ENCODE measurements at places on chromosomes 2 and 18.

- DNase-seq = no peak
Measured at GRCh38 chr2:149200109-149200520, 130.3 kb upstream of the LYPD6 start.

DNA sequence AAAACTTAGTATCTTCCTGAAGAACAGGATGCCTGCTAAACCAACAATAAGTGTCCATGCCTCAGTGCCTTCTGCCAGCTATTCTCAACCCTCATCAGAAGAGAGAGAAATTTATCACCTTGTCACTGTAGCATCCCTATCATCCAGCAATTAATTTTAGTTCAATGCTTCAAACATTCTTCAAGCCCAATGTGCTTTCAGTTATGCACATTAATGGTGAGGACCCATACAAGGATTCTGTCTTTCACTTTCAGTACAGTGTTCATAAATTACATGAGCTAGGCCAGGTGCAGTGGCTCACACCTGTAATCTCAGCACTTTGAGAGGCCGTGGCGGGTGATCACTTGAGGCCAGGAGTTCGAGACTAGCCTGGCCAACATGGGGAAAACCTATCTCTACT, 47.0 kb upstream of the MSH6 start:
- DNase-seq = no peak

GRCh38 chr18:50720325-50720674, 99.5 kb downstream of the MRO start:
- DNase-seq = no peak

- DNase-seq = peak; percentile 31
Measured at GRCh38 chr18:21241301-21242048, 557 bp upstream of the GREB1L start.

- no peak for DNase-seq
Measured at GRCh38 chr2:23901966-23902846, 24.7 kb downstream of the ATAD2B start.

GRCh38 chr18:48828691-48829442, 121.9 kb downstream of the SMAD7 start:
- DNase-seq = no peak

GRCh38 chr2:150140777-150141176, 346.7 kb downstream of the RND3 start:
- DNase-seq = no peak

- DNase-seq = no peak
Measured at GRCh38 chr2:23589739-23590138, 204.8 kb downstream of the KLHL29 start.

- DNase-seq = no peak
Measured at GRCh38 chr2:221596192-221596591, 24.1 kb upstream of the EPHA4 start.

DNA sequence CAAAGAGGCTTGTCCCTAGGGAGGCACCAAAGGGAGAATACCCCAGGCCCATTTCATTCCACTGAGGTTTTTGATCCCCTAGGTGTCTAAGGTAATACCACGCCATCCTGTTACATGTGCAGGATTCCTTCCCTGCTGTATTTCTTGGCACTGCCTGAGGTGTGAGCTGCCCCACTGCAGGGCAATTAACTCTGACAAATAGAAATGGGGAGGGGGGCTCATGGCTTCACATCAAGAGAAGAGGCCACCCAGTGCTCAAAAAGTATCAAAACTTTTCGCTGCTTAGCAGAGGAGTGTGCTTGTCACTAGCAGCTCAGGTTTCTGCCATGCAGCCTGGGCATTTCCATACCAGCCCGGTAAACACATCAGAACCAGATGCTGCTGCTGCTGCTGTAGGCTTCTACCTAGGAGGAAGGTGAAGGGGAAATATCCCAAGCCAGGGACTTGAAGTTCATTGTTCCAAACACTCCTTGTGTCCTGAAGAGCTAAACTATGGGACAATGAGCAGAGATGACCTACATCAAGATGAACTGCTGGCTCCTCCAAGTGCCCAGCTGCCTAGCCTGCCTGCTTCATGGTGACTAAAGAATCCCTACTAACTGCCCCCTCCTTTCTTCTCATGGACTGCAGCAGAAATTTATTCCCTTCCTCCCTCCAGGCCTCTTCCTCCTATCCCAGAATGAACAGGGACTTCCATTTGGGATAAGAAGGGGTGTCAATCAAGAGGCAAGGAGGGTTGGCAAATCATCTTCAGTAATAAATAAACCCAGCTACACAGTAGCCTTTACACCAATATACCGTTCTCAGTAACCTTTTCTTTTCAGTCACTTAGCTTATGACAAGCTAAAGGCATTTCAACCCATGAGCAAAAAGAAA, 16.4 kb downstream of the POU3F3 start:
- DNase-seq = no peak

GRCh38 chr2:158513841-158514240, 57.1 kb downstream of the PKP4 start:
- no peak for DNase-seq

DNA sequence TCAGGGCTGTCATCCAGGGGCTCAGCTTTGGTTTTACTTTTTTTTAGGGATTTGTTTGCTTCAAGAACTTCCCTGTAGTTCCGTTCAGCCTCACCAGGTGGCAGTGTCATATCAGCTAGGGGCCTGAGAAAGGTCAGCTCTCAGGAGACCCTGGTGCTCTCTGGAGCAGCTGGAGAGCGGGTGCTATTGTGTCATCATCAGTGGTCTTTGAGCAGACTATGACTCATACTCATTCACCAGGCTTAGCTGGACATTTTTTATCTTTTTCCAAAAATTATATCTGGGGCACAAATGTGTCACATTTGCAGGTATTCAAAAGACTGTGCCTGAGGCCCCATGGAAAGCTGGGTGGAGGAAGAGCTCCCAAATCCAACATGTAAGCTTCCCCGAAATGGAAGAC, 24.4 kb downstream of the ZNF892 start:
- DNase-seq = peak; percentile 51

GRCh38 chr2:236535024-236535423, 34.6 kb upstream of the ACKR3 start:
- no peak for DNase-seq

DNA sequence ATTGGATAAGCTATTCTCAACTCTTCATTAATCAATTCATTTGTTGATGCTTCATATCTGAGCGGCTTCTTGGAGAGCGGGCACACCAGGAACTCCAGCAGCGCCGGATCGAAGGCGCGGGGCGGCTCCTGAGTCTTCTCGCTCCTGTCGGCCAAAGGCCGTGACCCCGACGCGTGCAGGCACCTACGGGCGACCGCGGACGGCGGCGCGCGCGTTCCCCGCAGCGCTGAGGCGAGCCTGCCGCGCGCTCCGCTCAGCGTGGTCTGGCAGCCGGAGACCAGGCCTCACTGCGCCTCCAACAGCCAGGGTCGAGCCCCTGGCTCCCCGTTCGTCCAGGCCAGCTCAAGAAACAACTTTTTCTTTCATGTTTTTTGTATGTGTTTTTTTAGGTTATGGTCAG, 97.5 kb downstream of the ICA1L start:
- DNase-seq = no peak

DNA sequence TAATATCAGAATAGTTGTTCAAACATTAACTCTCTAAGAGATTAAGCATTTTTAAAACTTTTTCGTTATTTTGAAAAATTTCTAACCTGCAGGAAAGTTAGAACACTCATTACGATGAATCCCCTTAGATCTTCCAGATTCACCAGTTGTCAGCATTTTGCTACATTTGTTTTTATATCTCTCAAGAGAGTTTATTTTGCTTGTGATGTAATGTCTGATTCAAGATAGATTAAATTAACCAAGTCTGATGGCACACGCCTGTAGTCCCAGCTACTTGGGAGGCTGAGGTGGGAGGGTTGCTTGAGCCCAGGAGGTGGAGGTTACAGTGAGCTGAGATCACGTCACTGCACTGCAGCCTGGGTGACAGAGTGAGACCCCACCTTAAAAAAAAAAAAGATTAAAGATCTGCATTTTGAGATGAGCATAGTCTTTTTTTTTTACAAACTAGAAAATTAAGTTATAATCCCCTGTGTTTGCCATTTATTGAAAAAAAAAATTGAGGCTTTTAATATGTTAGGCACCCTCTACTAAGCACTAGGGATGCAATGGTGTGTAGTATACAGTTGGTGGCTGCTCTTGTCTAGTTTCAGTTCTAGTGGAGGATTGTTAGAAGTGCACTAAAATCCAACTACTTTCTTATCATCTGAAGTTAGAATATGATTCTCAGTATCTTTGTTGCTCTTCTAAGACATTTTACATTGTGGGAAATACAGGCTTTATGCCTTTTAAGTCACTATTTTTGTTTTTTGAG, 20.9 kb downstream of the RAB10 start:
- DNase-seq = no peak

DNA sequence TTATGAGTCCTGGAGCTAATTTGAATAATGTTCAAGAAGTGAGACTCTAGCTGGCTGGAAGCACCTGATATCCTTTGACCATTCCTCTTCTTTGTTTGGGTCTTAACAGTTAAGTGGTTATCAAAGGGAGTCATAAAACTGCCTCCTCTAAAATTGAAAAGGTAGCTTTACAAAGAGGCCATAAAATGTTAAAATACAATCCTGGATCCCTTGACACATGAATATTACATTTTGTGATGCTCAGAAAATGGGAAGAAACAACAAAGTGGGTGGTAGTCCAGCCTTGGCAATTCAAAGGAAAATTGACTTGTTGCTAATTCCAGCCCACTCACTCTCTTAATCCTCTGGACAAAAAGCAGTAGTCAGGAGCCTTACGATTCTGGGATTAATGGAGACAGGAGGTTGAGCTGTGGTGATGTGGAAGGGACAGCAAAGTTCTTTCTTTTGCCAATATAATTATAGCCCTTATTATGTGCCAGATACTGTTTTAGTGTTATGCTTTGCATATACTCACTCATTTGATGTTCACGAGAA, 339.2 kb downstream of the PDE11A start:
- DNase-seq = no peak

GRCh38 chr2:178990533-178991241, 59.2 kb downstream of the CCDC141 start:
- peak; percentile 20 for DNase-seq

DNA sequence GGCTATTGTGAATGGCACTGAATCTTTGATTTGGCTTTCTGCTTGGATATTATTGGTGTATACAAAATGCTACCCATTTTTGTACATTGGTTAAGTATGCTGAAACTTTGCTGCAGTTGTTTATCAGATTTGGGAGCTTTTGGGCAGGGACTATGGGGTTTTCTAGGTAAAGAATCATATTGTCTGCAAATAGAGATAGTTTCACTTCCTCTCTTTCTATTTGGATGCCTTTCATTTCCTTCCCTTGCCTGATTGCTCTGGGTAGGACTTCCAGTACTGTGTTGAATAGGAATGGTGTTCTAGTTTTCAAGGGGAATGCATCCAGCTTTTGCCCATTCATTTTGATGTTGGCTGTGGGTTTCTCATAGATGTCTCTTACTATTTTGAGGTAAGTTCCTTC, 489.1 kb upstream of the LRATD1 start:
- no peak for DNase-seq

DNA sequence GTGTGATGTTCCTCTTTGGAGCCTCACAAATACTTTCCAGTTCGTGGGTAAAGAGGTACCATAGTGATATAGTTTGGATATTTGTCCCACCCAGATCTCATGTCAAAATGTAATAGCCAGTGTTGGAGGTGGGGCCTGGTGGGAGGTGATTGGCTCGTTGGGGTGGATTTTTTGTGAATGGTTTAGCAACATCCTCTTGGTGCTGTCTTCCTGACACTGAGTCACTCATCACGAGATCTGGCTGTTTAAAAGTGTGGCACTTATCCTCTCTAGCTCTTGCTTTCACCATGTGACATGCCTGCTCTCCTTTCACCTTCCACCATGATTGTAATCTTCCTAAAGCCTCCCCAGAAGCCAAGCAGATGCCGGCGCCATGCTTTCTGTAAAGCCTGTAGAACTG, 3.0 kb upstream of the CCDC93 start:
- no peak for DNase-seq

- peak; percentile 74 for DNase-seq
Measured at GRCh38 chr2:135875491-135876065, 665 bp downstream of the MCM6 start.

DNA sequence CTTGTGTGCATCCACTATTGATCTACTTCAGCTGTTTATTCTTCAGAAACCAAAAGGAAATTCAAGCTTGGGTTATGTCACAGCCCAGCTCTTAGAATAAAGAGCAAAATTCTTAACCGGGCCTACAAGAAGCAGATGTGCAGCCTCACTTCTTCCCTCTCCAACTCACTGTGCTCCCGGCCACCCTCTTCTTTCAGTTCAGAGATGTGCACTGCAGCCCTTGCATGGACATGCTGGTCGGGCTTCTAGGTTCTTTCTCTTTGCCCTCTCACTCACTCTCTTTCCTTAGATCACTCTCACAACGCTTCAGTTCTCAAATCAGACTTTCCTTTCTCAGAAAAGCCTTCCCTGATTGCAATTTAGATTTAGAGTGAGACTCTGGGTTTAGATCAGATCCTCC, 104.1 kb downstream of the CHN1 start:
- no peak for DNase-seq

DNA sequence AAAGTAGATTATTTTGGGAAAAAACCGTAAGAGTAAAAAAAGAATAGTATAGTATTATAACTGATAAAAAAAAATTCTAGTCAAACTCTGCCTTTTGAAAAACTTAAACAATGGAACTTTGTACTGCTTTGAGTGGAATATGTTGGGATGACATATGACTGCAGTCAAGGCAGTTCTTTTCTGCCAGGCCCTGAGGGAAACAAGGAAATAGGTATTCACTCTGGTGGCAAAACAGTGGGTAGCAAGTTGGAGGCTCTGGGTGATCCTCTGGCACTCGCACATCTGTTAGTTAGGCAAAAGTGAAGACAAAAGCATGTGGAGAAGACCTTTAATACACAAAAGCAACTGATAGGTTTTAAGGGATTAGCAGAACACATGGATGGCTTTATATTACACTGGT, 102.2 kb downstream of the ARHGEF33 start:
- DNase-seq = no peak

- no peak for DNase-seq
Measured at GRCh38 chr2:206086716-206087350, 859 bp upstream of the INO80D start.

GRCh38 chr18:74069178-74070050, 78.2 kb downstream of the FBXO15 start:
- DNase-seq = no peak

- DNase-seq = no peak
Measured at GRCh38 chr2:231321556-231322334, 73.8 kb upstream of the B3GNT7 start.

- peak; percentile 57 for DNase-seq
Measured at GRCh38 chr2:7773362-7774360, 856.4 kb downstream of the RNF144A start.

Measured in GM20000 (cell line).